K562 (cell line): ENCODE measurements at places on chromosomes 5 and 9. TPM values are rescaled to one million over a fixed set of nuclear protein-coding genes. Genes with fewer than 3 reads are reported as not detected.

Gene MSX2
- total RNA-seq = not detected in 2 replicates

- H3K4me3 ChIP-seq = no peak overlapping the region
- H3K36me3 ChIP-seq = no peaks in the 10 kb centered on the region
- H3K27ac ChIP-seq = no peak overlapping the region
- no peak for DNase-seq
- H3K27me3 ChIP-seq = no peaks in the 10 kb centered on the region
Measured at GRCh38 chr9:26170190-26170589, 491.9 kb upstream of the TUSC1 start.

- no peak for DNase-seq
- no peak overlapping the region for H3K27ac ChIP-seq
- no peak overlapping the region for H3K4me3 ChIP-seq
Measured at GRCh38 chr5:36526537-36526936, 79.9 kb upstream of the SLC1A3 start.

GRCh38 chr9:89138463-89139390, 39.9 kb downstream of the SHC3 start:
- no peaks in the 10 kb centered on the region for H3K4me1 ChIP-seq
- no peak for DNase-seq
- no peak overlapping the region for H3K27ac ChIP-seq
- H3K27me3 ChIP-seq = no peaks in the 10 kb centered on the region
- H3K36me3 ChIP-seq = no peaks in the 10 kb centered on the region

DNA sequence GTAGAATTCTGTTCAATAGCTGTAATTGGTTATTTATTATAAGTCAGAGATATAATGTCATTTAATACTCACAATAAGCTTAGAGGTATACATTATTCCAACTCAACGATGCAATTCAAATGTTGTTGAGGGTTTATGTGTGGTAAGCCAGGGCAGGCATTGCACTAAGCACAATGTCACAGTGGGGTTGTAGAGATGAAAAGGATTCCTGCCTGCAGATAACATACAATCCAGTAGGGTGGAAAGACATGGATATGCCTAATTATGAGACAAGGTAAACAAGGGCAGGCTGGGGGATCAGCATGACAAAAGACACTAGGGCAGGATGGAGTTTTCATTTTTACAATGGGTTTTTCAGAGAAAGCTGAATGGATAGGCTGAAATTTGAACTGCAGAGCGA, 98.7 kb upstream of the PALM2AKAP2 start:
- H3K36me3 ChIP-seq = no peaks in the 10 kb centered on the region
- no peaks in the 10 kb centered on the region for H3K27me3 ChIP-seq
- H3K4me1 ChIP-seq = no peaks in the 10 kb centered on the region
- DNase-seq = no peak

GRCh38 chr5:65468633-65469032, 13.1 kb downstream of the ADAMTS6 start:
- no peak overlapping the region for H3K27ac ChIP-seq
- H3K27me3 ChIP-seq = no peaks in the 10 kb centered on the region
- DNase-seq = no peak
- H3K36me3 ChIP-seq = no peaks in the 10 kb centered on the region
- H3K4me3 ChIP-seq = no peak overlapping the region

Gene CCNO
- total RNA-seq = 3.1 and 3.2 TPM in 2 replicates

Gene SLC6A7
- not detected in 2 replicates for total RNA-seq

GRCh38 chr9:122120316-122121071, 27.4 kb upstream of the TTLL11 start:
- H3K27me3 ChIP-seq = peaks cover 19% of the 10 kb centered on the region
- no peak overlapping the region for H3K27ac ChIP-seq
- H3K36me3 ChIP-seq = no peaks in the 10 kb centered on the region

GRCh38 chr5:74261421-74261820, 379.1 kb downstream of the ENC1 start:
- peaks cover 8% of the 10 kb centered on the region; the same call in 2 of the 3 replicates for H3K27me3 ChIP-seq
- no peak overlapping the region for H3K27ac ChIP-seq
- H3K36me3 ChIP-seq = no peaks in the 10 kb centered on the region
- no peaks in the 10 kb centered on the region; the same call in 1 of the 3 replicates for H3K4me1 ChIP-seq
- no peak overlapping the region for H3K4me3 ChIP-seq
- DNase-seq = no peak

Gene PLEKHG4B
- total RNA-seq = 0.02 and 0.04 TPM in 2 replicates

GRCh38 chr9:134291452-134291881, 34.8 kb upstream of the RXRA start:
- peaks cover 46% of the 10 kb centered on the region for H3K27me3 ChIP-seq
- H3K4me1 ChIP-seq = no peaks in the 10 kb centered on the region
- no peak overlapping the region for H3K27ac ChIP-seq
- H3K36me3 ChIP-seq = no peaks in the 10 kb centered on the region

DNA sequence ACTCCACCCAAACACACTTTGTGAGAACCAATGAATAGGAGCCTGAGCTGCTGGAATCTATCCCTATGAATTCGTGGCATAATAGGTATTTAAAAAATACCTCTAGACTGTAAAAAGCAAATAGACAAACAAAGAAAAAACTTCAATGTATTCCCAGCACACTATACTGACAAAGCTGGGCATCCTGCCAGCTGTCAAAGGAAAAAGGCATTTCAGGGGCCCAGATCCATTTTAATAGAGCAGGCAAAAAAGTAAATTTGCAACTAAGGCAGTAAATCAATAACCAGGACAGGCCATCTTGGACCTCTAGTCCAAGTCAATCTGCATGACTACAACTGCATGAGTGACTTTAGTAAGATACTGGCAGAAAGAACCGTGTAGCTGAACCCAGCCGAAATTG, 25.6 kb upstream of the LARP1 start:
- no peaks in the 10 kb centered on the region for H3K36me3 ChIP-seq
- H3K27me3 ChIP-seq = no peaks in the 10 kb centered on the region
- H3K27ac ChIP-seq = no peak overlapping the region
- no peak for DNase-seq

Gene POLR3G
- 39.0 and 47.4 TPM in 2 replicates for total RNA-seq

DNA sequence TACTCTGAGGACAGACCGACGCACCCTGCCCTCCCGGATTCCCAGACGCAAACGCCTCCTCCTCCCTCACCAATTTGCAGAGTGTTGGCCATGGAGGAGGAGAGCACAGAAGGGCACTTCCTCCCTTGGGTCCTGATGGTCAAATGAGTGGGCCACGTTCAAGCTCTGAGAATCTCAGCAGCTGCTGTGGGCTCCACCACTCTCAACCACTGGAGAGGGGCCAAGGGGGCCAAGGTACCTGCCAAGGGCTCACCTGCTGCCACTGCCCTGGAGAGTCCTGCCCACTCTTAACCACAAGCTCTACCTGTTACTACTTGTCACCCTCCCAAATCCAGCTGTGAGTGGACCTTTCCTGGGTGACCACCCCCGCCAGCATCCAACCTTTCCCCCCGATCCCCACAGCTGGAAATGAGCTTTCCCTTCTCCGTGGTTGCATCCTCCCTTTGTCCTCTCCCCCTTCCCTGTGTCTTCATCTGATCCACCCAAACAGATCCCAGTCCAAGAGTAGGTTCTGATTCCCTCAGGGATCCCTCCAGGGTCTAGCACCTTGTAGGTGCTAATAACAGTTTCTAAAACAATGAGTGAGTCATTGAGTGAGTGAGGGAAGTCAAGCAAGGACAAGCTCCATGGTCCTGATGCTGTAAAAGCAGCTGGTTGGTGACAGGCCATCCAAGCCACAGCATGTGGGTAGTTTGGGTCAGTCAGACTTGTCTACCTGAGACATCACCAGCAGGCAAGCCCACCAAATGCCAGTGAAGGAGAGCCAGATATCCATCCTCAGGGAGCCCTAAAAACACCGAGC, 69.7 kb downstream of the FAM114A2 start:
- no peaks in the 10 kb centered on the region for H3K4me1 ChIP-seq
- no peaks in the 10 kb centered on the region for H3K36me3 ChIP-seq
- H3K27ac ChIP-seq = no peak overlapping the region
- DNase-seq = no peak

GRCh38 chr5:147898875-147899401, 7.4 kb downstream of the C5orf46 start:
- H3K36me3 ChIP-seq = no peaks in the 10 kb centered on the region
- H3K27ac ChIP-seq = no peak overlapping the region
- H3K27me3 ChIP-seq = no peaks in the 10 kb centered on the region
- H3K4me1 ChIP-seq = no peaks in the 10 kb centered on the region
- H3K4me3 ChIP-seq = no peak overlapping the region

Gene GLIPR2
- 3.8 and 4.7 TPM in 2 replicates for total RNA-seq

DNA sequence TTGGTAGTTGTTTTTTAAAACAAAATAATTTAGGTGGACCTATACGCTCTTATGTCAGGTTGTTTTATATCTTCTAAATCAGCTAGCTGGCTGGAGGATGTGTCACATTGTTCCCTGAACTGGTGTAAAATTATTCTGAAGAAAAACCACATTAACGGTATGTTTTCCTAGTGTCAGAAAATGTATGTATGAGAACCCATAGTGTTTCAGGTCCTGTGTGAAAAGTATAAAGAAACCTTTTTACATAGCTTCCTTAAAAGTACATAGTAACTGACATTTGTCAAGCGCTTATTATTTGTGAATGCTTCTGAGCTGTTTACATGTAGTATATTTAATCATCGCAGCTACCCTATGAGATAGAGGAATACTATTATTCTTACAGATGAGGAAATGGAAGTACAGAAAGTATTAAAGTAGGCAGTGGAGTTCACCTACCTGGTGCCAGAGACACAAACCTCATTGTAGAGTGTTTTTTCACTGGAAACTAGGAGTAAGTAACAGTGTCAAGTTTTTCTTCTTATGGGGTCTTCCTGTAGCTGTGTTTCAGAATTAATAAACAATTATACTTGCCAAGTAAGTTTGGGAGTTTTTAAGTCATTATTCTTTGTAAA, 10.4 kb upstream of the FAM120AOS start:
- H3K4me3 ChIP-seq = no peak overlapping the region
- H3K36me3 ChIP-seq = peaks cover 27% of the 10 kb centered on the region; the same call in 2 of the 3 replicates
- H3K27me3 ChIP-seq = no peaks in the 10 kb centered on the region
- H3K27ac ChIP-seq = peak overlapping the region; percentile 0; the same call in 1 of the 3 replicates
- DNase-seq = no peak

- no peaks in the 10 kb centered on the region for H3K27me3 ChIP-seq
- H3K36me3 ChIP-seq = peaks cover 87% of the 10 kb centered on the region
- H3K27ac ChIP-seq = no peak overlapping the region
Measured at GRCh38 chr9:93549611-93550010, 26.8 kb upstream of the PHF2 start.

DNA sequence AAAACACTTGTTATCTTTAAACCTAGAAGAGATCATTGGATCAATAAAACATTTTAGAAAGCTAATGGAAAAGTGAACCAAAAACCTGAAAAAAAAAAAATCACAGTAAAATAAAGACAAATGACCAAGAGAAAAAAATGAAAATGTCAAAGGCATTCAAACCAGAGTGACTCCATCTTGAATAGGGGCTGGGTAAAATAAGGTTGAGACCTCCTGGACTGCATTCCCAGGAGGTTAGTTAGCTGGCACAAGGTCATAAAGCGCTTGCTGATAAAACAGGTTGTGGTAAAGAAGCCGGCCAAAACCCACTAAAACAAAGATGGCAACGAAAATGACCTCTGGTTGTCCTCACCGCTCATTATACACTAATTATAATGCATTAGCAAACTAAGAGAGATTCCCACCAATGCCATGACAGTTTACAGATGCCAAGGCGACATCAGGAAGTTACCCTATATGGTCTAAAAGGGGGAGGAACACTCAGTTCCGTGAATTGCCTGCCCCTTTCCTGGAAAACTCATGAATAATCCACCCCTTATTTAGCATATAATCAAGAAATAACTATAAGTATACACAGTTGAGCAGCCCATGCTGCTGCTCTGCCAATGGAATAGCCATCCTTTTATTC, 116.7 kb upstream of the NEK6 start:
- H3K27ac ChIP-seq = no peak overlapping the region; the same call in 2 of the 3 replicates
- H3K27me3 ChIP-seq = no peaks in the 10 kb centered on the region
- no peaks in the 10 kb centered on the region for H3K36me3 ChIP-seq
- H3K4me3 ChIP-seq = no peak overlapping the region

GRCh38 chr9:128626181-128626580, 30.5 kb downstream of the DYNC2I2 start:
- no peaks in the 10 kb centered on the region for H3K36me3 ChIP-seq
- H3K4me3 ChIP-seq = no peak overlapping the region
- H3K27ac ChIP-seq = no peak overlapping the region

- H3K27me3 ChIP-seq = no peaks in the 10 kb centered on the region
- no peaks in the 10 kb centered on the region for H3K36me3 ChIP-seq
- H3K4me1 ChIP-seq = no peaks in the 10 kb centered on the region
- no peak for DNase-seq
Measured at GRCh38 chr9:79007701-79008483, 563.9 kb upstream of the TLE4 start.

Gene PCDH1
- total RNA-seq = 3.2 and 3.6 TPM in 2 replicates

DNA sequence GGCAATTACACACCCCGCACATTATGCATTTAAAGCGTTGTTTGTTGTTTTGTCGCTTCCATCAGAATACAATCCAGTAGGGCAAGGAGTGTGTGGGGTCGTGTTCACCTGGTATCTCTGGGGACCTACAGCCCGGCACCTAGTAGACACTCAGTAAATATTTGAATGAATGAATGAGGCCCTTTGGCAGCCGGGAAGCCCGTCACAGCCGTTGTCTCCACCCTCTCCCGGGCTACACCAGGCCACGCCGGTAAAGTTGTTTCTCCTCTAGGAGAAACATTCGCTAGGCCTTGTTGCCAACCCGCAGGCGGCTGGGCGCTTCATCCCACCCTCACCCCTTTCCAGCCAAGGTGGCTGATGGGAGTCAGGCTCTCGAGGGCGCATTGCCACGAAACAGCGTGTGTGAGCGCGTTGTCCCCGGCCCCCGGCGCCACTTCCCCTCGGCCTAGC, 876 bp upstream of the JAK2 start:
- no peaks in the 10 kb centered on the region for H3K27me3 ChIP-seq
- no peak for DNase-seq
- peak overlapping the region; percentile 74 for H3K4me3 ChIP-seq
- H3K36me3 ChIP-seq = peaks cover 19% of the 10 kb centered on the region
- H3K4me1 ChIP-seq = peaks cover 33% of the 10 kb centered on the region; the same call in 2 of the 3 replicates

GRCh38 chr9:117418111-117418510, 3.3 kb upstream of the ASTN2 start:
- no peaks in the 10 kb centered on the region for H3K27me3 ChIP-seq
- no peak overlapping the region for H3K4me3 ChIP-seq
- H3K27ac ChIP-seq = no peak overlapping the region
- H3K4me1 ChIP-seq = no peaks in the 10 kb centered on the region
- H3K36me3 ChIP-seq = no peaks in the 10 kb centered on the region
- DNase-seq = no peak

- H3K27me3 ChIP-seq = peaks cover 59% of the 10 kb centered on the region
- H3K4me3 ChIP-seq = no peak overlapping the region
- DNase-seq = no peak
- H3K36me3 ChIP-seq = no peaks in the 10 kb centered on the region
Measured at GRCh38 chr9:37034938-37035647, 1.0 kb upstream of the PAX5 start.

DNA sequence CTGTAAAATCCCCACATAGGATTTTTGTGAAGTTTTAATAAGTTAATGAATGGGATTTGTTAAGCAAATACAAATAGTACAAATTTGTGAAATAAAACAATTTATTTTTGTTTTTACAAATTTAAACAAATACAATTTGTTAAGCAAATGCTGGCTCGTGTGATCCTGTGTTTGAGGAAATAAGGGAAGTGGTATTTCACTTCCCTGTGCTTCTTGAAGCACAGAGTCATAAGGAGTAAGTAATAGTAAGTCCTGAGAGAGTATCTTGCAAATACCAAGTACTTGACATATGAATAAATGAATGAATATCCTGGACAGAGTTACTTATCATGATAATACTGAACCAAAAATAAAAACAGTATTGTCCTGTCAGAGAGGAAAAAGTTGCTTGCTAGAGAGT, 9.1 kb downstream of the SMIM3 start:
- no peaks in the 10 kb centered on the region for H3K36me3 ChIP-seq
- DNase-seq = no peak
- no peak overlapping the region for H3K4me3 ChIP-seq
- no peaks in the 10 kb centered on the region for H3K27me3 ChIP-seq

GRCh38 chr5:132464156-132464939, 26.2 kb downstream of the IRF1 start:
- H3K4me1 ChIP-seq = peaks cover 38% of the 10 kb centered on the region
- H3K27me3 ChIP-seq = no peaks in the 10 kb centered on the region
- DNase-seq = no peak
- no peak overlapping the region for H3K4me3 ChIP-seq
- H3K27ac ChIP-seq = no peak overlapping the region
